Stimulated activated CD4-positive, alpha-beta T cell treated with anti-CD3 and anti-CD28 coated beads, Interleukin-15, amount 100 ng/mL, for 48 hours (primary cell): ENCODE measurements at places on chromosomes 4 and X.
A peak's percentile ranks its signal among the peaks of the same experiment; 100 is the strongest.

GRCh38 chrX:39682778-39683177, 415.0 kb downstream of the BCOR start:
- DNase-seq: no peak

DNA sequence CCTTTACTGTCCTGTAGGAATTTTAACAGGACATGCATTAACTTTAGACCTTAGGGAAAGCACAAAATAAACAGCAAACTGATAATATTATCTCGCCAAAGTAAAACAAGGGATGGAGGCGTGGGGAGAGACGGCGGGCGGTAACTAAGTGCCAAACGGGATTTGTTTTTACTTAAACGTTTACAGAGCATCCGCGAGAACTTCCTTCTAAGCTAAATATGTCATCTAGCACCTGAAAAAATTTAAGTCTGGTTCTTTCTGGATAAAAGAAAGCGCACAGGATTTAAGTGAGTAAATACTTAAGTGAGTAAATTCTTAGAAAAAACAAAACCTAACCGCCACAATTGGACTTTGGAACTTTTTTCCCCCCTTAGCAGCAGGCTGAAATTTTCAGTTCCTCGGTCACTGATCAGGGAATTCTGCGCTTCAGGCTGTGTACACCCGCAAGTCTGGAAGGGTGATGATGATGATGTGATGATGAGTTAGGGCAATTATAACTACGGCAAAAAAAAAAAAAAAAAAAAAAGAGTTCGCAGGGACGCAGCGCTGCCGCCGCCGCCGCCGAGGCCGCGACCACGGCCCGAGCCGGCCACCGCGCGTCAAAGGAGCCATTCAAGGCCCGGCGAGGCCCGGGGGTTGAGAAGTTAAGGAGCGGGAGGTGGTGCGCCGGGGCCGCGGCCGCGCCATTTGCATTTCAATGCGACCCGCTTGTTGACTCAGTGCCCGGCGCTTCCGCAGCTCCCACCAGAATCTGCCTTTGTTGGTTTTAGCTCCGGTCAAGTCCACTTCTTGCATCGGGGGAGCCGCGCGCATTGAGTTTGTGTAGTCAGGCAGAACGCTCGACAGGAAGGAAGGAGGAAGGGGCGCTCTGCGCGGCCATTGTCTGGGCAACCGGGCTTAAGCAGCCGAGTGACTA, 108.8 kb downstream of the SPRY1 start:
- DNase-seq: no peak

DNA sequence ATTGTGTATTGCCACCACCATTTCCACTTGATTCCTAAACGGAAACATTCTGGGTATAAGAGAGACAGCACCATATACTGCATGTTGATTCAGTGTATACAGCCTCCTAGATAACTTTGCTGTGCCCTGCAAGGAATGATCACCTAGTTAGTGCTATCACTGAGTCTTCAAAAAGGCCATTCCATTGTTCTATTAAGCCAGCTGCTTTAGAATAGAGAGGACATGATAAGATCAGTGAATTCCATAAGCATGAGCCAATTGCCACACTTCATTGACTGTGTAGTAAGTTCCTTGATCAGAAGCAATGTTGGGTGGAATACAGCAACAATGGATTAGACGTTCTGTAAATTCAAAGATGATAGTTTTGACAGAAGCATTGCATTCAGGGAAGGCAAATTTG, 1047.3 kb downstream of the PCDH18 start:
- no peak for DNase-seq

- no peak for DNase-seq
Observed at GRCh38 chr4:109624536-109624935, 64.5 kb downstream of the MCUB start.

GRCh38 chrX:76064825-76065224, 108.0 kb upstream of the PBDC1 start:
- no peak for DNase-seq

DNA sequence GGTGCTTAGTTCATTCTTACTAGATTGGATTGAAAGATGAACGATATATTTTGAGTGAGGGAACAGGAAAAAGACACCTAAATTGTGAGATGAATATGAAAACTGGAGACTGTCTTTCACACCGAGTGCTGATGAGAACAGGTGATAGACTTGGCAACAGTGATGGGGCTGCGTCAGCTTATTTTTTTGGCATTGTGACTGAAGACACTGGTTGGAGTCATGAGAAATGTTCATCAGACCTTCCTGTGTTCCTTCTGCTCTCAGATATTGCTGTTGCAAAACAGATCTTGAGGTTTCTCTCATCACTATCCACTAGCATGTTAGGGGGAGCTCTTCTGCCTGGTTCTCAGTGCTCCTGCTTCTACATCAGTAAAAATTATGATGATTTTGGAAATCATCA, 124.2 kb upstream of the KCNIP4 start:
- DNase-seq: no peak

GRCh38 chr4:61770456-61770855, 570.3 kb downstream of the ADGRL3 start:
- no peak for DNase-seq

DNA sequence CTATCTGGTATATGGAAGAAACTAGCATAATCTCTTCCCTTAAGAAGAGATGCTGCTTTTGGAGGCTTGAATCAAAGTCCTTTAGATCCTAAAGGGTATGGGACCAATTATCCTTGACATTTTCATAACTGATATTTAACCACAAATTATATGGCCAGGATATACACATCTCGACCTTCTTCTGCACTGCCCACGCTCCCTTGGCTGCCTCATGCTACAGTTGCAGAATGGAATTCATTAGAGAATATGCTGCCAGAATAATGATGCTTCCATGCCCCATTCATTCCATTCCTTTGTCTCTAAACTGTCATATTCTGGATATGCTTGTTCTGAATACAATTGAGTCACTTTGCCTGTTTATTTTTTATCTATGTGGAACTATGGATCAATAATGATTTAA, 157.1 kb upstream of the PACRGL start:
- no peak for DNase-seq

GRCh38 chr4:176856421-176856820, 63.7 kb upstream of the VEGFC start:
- DNase-seq: no peak

GRCh38 chr4:27005905-27006590, 145.4 kb downstream of the STIM2 start:
- DNase-seq: no peak

DNA sequence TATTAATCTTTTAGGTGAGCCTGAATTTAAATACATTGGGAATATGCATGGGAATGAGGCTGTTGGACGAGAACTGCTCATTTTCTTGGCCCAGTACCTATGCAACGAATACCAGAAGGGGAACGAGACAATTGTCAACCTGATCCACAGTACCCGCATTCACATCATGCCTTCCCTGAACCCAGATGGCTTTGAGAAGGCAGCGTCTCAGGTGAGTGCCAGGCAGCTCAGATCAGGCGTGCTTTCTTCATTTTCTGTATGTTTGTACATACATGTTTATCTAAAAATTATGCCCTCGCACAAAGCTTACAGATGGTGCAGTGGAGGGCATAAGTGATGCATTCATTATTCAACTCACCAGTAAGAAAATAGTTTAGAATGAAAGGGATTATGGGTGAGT, 85.6 kb downstream of the CPE start:
- DNase-seq: no peak

- no peak for DNase-seq
Observed at GRCh38 chr4:83276299-83277040, 8.1 kb downstream of the COQ2 start.

- no peak for DNase-seq
Observed at GRCh38 chrX:40148385-40149285, 50.9 kb upstream of the BCOR start.

DNA sequence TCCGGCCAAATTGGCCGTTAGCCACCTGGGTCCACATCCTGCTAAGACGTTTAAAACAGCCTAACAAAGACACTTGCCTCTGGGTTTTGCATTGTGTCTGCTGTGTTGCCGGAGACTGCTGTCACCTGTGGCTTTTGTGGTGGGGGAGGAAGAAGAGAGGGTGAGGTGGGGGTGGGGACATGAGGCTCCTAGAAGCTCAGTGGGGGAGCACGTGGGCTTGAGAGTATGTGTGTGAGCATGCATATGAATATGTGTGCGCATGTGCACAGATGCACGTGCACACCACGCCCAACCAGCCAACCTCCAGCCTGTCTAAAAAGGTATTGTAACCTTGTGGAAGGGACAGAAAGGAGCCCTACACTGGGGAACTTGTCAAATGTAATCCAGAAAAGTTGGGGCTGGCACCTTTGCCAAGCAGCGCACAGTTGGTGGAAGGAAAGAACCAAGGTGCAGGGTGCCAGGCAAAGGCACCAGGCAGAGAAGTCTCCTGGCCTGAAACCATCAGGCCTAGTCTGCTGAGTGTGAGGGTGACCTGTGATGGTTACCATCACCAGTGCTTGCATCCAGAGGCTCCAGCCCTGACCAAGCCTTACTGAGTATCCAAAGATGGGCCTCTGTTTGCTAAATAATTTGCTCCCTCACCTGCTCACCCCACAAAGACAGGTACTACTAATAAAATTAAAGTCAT, 10.1 kb upstream of the SASH3 start:
- peak; percentile 62 for DNase-seq

DNA sequence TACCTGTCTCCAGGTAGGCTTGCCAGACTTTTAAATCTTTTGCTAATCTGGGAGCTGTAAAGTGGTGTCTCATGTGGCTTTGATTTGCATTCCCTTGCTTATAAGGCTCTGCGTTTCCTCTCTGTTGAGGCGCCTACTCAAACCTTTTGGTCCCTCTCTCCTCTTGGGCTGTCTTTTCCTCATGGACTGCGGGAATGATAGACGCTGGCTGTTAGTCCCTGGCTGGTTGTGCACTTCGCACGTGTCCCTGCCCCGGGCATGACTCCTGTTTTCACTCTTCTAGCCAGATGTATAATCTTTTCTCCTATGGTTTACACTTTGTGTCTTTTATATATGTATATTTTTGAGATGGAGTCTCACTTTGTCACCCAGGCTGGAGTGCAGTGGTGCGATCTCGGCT, 39.7 kb downstream of the RGS12 start:
- no peak for DNase-seq

DNA sequence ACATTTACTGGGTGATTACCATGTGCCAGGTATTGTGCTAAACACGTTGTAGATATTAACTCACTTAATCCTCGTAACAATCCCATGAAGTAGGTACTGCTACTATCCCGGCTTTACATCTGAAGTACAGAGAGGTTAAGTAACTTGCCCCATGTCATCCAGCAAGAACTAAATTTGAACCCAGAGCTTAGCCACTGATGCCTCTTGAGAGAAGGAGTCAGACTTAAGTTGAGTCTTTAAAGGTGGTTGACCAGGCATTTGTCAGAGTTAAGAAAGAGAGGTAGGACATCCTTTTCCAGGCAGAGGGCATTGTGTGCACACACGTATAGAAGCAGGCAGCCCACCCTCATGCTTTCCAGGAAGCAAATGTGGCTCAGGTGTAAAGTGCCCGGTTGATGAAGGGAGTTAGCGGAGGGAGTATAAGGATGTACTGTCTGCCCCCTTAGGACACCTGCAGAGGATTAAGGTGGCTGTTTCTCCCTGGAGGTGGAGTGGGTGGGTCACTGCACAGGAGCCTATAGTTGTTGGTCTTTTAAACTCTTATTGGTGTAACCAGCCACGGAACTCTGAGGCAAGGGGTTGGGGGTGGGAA, 335 bp upstream of the CD38 start:
- DNase-seq: no peak

DNA sequence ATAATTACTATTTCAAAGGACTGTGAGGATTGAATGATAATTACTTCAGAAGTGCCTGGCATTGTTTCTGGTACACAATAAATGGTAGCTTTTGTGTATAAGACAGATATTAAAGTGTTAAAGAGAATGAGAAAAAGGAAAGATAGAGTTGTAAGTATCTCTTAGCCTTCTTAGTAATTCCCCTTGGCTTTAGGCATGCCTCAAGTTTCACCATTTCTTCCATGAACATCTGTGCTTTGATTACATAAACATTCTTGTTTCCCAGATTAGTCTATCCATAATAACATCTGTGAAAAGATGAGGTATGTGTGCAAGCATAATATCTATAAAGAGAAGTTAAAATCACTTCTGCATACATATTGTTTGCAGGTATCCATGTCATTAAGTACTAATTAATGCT, 230.9 kb upstream of the TEX13A start:
- no peak for DNase-seq

DNA sequence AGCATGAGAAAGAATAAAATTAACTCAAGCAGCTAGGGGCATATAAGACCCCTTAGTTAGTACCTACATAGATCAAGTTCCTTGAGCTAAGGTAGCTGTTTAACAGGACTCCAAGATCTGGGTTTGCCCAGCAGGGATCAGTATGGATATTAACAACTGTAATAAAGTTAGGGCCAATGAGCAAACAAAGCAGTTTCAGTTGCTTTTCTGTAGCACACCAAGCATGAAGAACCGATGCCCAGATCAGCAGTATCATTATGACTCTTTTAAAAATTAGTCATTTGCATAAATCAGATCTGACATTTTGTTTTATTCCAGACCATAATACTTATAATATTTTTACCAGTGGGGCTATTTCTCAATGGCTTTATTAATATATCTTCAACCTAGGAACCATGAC, 80.9 kb downstream of the C4orf33 start:
- DNase-seq: no peak

GRCh38 chr4:26931966-26932365, 71.3 kb downstream of the STIM2 start:
- no peak for DNase-seq

DNA sequence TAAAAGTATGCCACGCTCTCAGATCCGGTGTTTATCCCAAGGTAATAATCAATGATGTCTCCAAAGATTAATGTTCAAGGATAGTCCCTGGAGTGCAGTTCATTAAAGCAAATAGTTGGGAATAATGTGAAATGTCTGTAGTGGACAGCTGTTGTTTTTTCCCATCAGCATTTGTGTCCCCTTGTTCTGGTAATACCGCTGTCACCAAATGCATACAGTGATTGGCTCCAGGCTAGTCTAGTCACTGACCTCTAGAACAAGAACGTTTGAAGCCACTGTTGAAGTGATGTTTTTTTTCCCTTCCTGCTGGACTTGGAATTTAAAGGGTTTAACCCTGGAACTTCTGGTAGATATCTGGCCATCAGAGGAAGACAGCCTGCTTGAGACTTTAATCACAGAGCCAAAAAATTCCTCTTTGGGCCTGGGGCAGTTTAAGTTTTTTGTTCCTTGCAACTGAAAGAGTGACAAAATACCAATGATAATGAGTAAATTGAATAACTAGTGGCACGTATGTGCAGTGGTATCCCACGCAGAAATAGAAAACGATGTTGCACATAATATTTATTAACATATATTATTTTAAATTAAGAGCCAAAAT, 30.6 kb downstream of the HSD17B11 start:
- DNase-seq: no peak

DNA sequence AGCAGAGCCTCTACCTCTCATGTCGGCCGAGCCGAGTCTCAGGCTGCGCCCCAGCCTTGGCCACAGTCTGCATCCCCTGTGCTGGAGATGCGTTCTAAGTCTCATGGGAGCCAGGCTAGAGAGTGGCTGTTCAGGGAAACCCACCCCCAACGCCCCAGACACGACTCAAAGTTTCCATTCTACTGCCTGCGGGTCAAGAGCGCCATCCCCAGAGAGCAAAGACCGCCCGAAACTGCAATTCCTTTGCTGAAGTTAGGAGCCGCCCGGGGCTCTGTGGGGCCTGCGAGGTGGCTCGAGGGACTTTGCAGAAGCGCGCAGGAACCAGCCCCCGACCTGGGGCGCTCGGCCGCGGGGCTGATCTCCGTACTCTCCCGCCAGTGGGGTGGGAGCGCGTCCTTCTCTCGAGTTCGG, 10.0 kb upstream of the ELF4 start:
- DNase-seq: no peak
